ENCODE measurements at places on chromosomes 13 and 19.

DNA sequence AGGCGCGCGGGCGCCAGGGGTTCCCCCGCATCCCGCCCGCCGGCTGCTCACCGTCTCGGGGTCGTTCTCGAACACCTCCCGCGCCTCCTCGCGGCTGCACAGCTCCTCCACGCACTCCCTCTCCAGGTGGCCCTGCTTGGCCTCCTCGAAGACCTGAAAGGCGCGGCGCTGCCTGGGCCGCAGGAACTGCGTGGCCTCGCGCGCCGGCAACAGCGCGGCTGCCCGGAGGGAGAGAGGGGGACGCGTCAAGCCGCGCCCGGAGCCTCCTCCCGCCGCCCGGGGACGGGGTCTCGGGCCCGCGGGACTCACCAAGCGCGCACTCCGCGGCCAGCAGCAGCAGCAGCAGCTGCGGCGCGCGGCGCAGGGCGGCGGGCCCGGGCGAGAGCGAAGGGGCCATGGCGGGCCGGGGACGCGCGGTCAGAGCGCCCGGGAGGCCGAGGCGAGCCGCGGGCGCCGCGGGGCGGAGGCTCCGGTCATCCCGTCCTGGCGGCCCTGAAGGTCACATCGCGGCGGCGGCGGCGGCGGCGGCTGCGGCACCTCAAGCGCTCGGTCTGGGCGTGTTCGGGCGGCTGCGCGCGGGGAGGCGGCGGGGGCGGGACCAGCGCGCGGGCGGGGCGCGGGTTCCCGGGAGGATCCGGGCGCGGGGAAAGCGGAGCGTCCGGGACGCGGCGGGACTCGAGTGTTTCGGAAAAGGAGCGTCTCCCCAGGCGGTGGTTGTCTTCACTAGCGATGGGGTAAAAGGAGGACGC, at the start of gene GAS6:
GAS6 (minus strand) TSS at position 553 of the 749 bp plus-strand sequence; CDS start at position 397, 156 bp downstream.
- DNase-seq, result no peak

DNA sequence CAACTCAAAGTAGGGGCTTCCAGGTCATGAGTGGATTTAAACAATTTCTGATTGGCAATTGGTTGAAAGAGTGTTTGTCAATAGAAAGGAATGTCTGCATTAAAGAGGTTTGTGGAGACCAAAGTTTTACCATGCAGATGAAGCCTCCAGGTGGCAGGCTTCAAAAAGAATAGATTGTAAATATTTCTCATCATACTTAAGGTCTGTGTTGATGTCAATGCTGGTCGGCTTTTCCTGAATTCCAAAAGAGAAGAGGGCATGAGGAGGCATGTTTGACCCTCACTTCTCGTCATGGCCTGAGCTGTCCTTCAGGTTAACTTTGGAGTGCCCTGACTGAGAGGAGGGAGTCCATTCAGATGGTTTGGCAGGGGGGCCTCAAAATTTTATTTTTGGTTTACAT, 125.4 kb upstream of the RFC3 start:
- DNase-seq, result no peak

GRCh38 chr19:11345122-11345803, 805 bp downstream of the TMEM205 start:
- no peak for DNase-seq

DNA sequence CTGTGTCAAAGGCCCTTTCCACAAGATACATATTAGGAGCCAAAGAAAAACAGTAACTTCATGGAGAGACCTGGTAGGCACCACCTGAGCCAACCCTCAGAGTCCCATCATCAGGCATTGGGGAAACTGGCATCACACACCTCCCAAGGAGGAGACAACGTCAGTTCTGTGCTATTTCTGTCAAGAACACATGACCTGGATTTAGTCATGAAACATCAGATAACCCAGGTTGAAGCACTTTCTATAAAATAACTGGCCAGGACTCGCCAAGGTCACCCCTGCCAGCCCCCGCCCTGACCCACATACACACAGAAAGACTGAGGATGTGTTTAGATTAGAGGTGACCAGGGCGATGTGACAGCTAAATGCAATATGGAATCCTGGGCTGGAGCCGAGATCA, 35.6 kb downstream of the COL4A1 start:
- no peak for DNase-seq

GRCh38 chr19:48813123-48813913, 2.5 kb upstream of the BCAT2 start:
- DNase-seq, result no peak

GRCh38 chr19:17088552-17088951, 13.0 kb downstream of the MYO9B start:
- DNase-seq, result no peak
